ENCODE measurements at places on chromosomes 7 and 10. TPM values are rescaled to one million over a fixed set of nuclear protein-coding genes. Genes with fewer than 3 reads are reported as not detected.

Gene LBX1
- not detected for total RNA-seq

Gene ACTL6B
- not detected for total RNA-seq

DNA sequence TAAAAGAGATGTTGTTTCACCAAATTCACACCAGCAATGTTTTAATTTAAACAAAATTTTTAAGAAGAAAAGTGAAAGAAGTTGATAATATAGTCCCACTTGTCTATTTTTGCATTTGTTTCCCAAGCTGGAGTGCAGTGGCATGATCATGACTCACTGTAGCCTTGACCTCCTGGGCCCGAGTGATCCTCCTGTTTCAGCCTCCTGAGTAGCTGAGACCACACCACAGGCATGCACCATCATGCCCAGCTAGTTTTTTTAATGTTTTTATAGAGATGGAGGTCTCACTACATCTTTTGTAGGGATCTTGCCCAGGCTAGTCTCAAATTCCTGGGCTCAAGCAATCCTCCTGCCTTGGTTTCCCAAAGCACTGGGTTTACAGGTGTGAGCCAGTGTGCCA, 14.1 kb upstream of the NDUFA5 start:
- DNase-seq: no peak

DNA sequence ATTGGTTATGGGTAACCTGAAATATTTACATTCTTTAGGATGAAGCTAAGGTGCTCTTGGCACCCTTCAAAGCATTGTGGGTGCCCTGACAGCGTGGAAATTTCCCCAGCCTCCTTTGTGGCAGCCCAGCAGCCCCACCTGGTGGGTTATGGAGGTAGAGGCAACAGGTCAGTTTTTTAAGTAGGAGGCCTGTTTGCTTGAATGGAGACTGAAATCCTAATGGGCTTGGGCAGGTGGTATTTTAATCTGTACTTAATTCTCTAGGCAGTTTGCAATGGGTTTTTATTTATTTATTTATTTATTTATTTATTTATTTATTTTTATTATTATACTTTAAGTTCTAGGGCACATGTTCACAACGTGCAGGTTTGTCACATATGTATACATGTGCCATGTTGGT, 139.4 kb downstream of the EPC1 start:
- peak; percentile 40 for DNase-seq

All from activated T-cell treated with anti-CD3 and anti-CD28 coated beads, Interleukin-2, amount 50 U/mL, for 4 hours (primary cell).